Cardiac muscle cell (in vitro differentiated cells and primary cell): ENCODE measurements at places on chromosomes 7 and 10. TPM values are rescaled to one million over a fixed set of nuclear protein-coding genes. Genes with fewer than 3 reads are reported as not detected.

TMEM196 gene
- not detected in 2 replicates for total RNA-seq

FBXW4 gene
- 58.2 and 72.0 TPM in 2 replicates for total RNA-seq

PGAM2 gene
- total RNA-seq: 129 and 148 TPM in 2 replicates

PTPN20 gene
- total RNA-seq: 0.42 and 0.46 TPM in 2 replicates

EMX2 gene
- total RNA-seq: not detected in 2 replicates
